CD4-positive, alpha-beta T cell treated with Interleukin-17A for 1 hour (primary cell): ENCODE measurements at places on chromosomes 6 and 20.

GRCh38 chr6:133837801-133838349, 51.0 kb upstream of the TCF21 start:
- peak; percentile 47 for DNase-seq

DNA sequence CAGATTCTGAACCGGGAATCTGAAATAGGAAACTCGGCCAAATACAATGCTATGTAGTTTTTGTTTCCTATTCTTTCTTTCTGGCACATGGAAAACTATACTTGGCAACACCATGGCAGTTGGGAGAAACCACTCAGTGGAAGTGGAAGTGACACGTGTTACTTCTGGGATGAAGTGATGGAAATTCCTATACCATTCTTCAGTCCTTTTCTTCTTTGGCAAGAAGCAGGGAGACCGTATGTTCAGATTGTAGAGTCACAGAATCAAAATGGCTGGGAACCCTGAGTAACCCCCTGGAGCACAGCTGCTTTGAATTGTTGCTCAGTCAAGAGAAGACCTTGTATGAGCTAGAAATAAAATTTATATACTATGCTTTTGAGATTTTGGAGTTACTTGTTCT, 18.8 kb upstream of the TINAG start:
- DNase-seq: no peak

DNA sequence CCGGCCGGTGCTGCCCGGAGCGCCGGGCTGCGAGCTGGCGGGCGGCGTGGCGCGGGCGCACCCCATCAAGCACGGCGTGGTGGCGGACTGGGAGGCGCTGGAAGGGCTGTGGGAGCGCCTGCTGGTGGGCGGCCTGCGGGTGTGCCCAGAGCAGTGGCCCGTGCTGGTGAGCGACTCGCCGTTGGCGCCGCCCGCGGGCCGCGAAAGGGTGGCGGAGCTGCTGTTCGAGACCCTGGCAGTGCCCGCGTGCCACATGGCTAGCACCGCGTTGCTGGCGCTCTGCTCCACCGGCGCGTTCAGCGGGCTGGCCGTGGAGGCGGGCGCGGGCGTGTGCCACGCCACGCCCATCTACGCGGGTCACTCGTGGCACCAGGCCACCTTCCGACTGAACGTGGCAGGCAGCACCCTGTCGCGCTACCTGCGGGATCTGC, 517 bp downstream of the ACTL10 start:
- peak; percentile 39 for DNase-seq

DNA sequence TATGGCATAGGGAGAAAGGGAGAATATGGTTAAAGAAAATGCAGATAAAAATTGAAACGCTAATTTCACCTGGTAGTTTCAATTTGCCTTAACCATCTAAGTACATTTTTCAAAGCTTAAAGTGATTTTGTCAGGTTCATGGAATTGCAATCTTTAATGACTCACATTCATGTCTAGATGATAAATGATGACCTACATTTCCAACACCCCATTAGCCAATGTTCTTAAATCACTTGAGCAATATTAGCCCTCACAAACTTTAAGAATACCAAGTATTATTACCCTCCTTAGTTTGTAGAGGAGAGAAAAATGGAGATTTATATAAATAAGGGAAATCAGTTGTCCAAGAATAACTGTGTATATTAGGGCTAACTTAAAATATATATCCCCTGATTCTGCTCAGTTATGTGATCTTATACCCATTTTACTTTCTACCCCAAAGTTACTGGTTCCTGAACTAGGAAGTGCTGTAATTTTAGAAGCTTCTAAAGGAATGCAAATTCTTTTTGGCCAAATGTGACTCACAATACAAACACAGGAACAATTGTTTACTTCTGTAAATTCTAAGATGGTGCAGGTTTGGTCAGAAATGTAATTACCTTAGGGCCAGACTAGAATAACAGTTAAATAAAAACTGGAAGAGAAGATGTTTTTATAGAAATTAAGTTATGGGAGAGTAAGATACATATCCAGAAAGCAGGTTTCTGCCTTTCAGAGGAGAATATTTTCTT, 34.5 kb downstream of the TPBG start:
- DNase-seq: no peak

DNA sequence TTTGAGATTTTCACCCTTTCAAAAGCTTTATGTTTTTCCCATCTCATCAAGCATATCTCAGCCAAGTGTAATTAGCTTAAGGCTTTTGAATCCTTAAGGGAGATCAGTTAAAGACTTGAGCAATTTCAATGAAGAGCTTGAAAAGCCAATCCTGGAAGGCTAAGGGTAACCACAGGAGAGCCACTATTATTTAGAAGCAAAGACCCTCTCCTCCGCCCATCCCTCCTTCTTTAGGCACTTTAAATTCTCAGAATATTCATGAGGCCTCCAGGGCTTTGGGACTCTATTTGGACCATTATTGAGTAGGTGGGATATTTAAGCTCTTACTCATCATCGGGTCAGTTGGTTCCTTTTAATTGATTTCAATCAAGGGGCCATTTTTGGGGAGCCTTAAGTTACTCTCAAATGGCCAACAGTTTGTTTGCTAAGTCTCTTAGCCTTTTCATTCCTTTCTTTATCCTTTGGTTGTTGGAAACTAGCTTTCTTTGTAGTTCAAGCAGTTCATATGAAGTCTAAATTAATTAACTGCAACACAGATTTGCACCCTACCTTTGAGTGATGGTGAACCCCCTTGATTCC, 567.2 kb downstream of the KIF16B start:
- no peak for DNase-seq

DNA sequence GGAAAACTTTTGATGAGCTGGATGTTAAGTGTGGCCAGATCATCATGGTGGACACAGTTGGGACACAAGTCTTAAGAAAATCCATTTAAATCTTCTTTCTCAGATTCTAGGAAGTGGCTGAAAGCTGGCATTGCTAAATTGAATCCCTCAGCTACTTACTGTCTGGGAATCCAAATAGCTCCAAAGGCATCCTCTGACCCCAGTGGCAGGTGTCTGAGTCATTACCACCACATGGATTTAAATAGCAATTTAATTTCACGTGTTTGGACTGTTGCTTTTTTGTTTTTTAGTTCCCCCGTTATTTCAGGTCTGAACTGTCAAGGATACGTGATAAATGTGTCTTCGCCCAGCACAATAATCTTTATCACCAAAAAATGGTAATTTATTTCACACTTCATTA, 33.2 kb upstream of the HDGFL1 start:
- no peak for DNase-seq

- DNase-seq: no peak
Measured at GRCh38 chr20:50737352-50737751, 6.0 kb downstream of the PARD6B start.

GRCh38 chr6:41190791-41191190, 10.2 kb downstream of the TREML2 start:
- no peak for DNase-seq

DNA sequence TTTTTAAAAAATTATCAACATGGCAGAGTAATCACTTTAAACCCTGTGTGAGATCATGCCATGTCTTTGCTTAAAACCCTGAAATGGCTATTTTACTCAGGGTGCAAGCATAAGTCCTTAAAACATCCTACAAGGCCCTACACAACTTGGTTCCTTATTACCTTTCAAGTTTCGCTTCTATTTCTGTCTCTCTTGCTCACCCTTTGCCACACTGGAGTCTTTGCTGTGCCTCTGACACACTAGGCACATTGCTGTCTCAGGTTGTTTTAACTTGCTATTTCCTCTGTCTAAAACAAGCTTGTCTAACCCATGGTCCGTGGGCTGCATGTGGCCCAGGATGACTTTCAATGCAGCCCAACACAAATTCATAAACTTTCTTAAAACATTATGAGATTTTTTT, 55.6 kb downstream of the KIAA0408 start:
- DNase-seq: no peak

- DNase-seq: no peak
Measured at GRCh38 chr6:39941138-39941537, 6.9 kb upstream of the MOCS1 start.

GRCh38 chr6:136524936-136525413, 25.2 kb downstream of the MAP7 start:
- DNase-seq: no peak

DNA sequence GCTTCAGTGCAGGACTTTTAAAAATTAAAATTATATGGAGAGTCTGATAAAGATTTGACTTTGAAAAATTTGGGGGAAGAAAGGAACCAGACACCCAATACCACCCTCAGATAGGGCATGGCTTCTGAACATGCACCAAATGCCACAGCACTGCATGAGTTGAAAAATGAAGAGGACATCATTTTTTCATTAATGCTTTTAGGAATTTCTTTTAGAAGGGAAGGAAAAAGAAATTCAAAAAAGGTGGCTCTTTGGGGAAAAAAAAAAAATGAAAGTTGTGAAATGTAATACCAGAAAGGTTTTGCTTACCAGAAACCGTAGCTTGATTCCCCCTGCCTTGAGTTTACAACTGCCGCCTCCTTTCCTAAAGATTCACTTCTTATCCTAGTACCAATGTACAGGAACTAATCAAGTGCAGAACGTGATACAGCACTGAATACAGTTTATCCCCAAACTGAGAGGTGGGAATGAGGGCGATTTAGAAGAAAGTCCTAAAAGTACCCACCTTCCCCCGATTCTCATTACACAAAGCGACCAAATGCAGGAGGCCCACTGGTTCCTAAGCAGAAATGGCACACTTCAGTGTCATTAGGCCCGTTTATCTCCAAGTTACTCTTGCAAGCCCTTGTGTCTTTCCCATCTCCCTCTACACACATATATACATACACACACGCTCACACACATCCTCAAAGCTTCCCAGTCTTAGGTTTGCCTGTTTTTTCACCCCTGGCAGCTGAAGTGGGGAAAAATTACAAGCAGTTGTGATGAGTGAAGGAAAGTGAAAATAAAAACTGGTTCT, 2.8 kb downstream of the PPP1R10 start:
- peak; percentile 52 for DNase-seq

DNA sequence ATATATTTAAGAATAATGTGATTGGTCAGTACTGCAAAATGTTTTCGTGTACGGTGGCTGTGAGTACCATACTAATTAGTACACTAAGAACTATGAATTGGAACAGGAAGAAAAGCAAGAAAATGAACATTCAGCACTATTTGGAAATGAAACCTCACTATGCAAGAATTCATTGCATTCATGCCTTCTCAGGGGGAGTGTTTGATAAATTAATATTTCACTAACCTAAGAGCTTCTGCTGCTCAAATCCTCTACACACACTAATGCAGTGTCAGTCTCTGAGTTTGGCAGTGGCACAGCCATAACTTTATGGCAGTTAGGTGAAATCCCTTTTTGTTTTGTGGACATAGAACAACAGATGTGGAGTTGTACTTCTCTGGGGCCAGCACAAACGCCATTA, 60.1 kb downstream of the SLC16A10 start:
- no peak for DNase-seq

- no peak for DNase-seq
Measured at GRCh38 chr6:75603106-75603420, 1.4 kb downstream of the SENP6 start.
